ENCODE measurements at places on chromosomes 2 and 18.

DNA sequence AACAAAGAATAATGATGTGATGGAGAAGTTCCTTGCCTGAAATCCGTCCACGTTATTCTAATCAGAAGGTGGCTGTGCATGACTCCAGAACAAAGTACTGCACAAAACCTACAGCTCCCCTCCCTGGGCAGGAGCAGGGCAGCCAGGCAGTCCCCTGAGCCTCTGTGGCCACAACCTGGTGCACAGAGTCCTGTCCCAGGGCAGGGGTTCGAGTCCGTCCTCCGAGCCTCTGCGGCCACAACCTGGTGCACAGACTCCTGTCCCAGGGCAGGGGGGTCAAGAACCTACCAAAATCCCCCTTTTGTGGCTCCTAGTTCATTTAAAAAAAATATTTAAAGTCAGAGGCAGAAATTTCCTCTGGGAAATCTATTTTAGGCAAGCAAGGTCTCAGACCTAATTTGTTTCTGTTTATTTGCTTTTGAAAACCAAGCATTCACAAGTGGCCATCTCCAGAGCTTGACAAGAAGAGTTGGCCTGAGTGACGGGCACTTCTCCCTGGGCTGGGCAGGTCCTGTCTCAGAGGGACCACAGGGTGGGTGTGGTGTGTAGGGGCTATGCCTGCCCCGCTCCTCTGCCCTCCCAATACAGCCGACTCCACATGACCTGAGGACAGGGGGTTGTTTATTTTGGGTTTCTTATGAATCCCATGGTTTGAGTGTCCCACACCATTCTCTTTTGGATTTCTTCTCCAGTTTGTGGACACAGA is 255.9 kb upstream of the PXDN start:
- no peak for DNase-seq

DNA sequence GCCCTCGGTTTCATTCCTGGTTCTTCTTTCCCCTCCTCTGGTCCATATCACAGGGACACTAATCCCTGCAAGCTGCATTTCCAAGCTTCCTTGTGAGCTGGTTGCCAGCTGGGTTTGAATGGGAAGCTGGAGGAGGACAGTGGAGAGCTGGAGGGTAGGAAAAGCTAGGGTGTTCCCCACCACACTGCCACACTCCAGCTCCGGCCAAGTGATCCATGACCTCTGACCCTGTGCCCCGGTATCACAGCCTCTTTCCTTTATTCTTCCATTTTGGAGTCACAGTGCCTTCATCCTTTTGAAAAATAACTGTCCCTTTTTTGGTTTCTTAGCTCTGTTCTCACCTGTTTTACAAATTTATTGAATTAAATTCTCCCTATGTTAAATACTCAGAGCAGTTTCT is 13.1 kb upstream of the NR4A2 start:
- DNase-seq = no peak

GRCh38 chr2:132038179-132038882 is 123.4 kb downstream of the ANKRD30BL start:
- no peak for DNase-seq

DNA sequence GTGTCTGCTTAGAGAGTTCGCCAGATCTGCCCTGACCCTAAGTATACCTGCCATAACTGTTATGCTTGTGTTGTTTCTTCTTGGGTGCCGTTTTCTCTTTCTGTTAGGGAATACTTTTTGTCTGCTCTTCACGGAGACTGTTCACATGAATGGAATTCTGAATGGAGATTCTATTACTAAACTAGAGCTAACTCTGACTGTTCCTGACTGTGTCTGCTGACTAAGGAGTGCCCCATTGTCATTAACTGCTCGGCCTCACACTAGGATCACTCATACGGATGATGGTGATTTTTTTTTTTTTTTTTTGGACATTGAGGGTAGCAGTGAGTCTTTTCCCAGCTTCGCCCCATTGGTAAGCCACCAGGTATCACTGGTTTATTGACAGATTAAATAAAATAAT is 104.8 kb upstream of the SLC8A1 start:
- no peak for DNase-seq

DNA sequence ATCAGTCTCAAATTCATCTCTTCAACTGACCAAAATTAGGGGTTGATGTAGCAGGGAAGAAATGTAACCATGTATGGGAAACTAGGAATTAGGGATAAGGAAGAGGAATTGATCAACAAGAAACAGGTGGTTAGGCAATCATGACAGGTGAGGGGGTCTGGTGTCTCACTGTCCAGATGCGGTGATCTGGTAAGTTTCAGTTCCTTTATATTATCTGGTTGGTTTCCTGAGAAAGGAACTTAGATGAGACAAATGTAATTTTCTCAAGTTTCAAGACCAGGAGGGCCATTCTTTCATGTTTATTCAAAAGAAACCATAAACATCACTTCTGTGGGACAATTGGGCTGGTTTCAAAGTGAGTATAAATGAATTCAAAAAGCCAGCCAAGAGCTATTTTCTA is 306.2 kb upstream of the KCNJ3 start:
- DNase-seq = no peak

- no peak for DNase-seq
Observed at GRCh38 chr2:6864923-6865345, 773 bp downstream of the CMPK2 start.

- no peak for DNase-seq
Observed at GRCh38 chr2:206337956-206338355, 63.5 kb downstream of the ZDBF2 start.

DNA sequence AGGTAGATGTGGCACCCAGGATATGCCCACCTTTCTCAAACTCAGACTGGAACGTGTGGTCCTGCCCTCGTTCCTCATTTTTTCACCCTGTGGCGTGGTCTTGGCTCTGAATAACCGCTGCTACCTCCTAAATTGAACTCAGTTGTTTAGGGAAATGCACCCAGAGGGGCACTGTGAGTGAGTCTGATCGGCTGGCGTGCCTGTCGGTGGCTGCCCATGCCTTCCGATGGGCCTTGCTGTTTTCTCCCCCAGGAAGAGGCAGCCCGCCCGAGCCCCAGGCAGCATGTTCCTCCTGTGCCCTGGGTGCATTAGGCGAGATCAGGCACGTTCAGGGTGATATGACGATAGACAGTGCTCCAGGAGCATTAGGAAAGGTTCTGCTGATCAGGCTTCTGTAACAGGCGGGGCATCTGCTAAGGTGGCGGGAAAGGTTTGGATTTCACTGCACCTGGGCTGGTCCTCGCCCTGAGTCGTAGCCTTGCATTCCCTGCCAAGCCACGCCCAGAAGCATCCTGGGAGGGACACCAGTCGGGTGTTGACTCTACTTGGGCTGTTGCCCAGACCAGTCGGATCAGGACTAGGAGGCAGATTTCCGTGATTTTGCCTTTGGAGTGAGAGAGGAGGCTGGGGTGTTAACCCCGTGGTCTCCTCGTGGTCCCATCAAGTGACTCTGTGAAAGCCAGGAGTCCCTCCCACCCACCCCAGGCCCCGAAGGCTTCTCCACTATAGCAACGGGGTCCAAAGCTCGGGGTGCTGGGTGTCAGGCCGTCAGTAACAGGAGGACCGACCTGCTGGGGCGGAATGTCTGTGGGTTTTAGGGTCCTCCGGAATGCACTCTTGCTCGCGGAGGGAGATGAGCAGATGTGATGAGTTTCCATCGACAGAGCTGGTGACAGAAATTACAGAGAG is 75.1 kb downstream of the SH3BP4 start:
- DNase-seq = no peak

GRCh38 chr2:31284107-31284506 is 50.2 kb downstream of the EHD3 start:
- DNase-seq = no peak

GRCh38 chr2:229463841-229464346 is 192.8 kb upstream of the PID1 start:
- DNase-seq = no peak

DNA sequence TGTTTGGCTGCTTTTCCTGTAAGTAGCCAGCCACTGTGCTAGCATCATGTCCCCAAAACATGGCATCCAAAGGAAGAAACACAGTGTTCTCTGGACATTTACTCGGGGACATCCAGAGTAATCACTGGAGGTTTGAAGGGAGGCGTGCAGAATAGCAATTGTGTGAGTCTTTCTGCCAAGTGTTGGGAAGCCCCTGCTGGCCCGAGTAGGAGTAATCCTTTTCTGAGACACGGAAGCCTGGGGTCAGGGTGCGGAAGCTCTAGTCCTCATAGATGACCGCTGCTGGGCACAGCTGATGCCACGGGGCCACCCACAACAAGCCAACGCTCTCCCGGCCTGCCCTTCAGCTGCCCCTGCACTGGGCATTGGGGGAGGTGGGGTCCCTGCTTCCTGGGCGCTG is 24.8 kb upstream of the HDAC4 start:
- no peak for DNase-seq

DNA sequence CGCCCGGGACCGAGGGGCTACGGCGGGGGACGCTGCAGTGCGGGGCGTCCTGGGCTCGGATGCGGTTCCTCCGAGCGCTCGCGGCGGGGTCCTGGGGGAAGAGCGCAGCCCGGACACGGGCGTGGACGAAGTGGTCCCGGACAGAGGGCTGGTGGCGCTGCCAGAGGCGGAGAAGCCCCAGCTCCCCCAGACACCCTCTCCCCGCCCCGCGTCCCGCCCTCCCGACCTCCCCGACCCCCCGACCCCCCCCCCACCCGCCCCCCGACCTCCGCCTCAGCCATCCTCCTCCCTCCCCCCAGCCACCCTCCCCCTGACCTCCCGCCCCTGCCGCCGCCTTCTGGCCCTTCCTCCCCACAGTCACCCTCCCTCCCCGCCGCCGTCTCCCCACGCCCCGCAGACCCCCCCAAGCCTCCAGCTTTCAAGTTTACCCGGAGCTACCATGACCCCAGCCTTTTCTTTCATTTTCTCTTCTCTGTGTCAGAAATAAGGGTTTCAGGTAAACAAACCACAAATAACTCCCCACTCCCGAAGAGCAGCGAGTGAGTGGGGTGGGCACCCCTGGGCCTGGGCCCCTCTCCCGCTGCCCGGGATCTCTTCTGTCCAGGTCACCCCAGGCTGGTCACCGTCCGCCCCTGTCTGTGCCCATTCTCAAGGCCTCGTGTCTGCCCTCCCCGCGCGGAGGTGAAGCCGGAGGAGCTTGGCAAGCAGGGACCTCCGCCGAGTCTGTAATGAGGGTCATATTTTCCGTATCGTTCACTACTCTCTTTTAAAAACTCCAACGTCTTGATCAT is 5.1 kb downstream of the NFATC1 start:
- DNase-seq = no peak

- DNase-seq = peak; percentile 32
Observed at GRCh38 chr2:105576440-105577241, 168.1 kb upstream of the NCK2 start.

DNA sequence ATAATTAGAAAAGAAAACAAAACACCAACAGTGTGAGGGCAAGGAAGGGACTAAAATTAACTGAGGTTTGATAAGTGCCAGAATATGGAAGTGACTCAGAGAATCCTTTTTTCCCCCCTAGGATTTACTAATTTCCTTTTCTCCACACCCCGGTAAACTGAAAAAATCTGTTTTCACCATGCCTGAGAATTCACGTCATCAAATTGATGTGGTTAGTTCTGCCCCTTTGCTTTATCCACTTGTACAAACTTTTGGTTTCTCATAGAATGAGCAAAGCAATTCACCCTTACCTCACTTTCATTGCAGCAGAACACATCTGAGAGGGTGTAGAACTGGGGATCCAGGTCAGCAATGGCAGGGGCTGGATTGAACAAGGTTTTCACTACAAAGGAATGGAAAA is 57.8 kb downstream of the RBKS start:
- no peak for DNase-seq

DNA sequence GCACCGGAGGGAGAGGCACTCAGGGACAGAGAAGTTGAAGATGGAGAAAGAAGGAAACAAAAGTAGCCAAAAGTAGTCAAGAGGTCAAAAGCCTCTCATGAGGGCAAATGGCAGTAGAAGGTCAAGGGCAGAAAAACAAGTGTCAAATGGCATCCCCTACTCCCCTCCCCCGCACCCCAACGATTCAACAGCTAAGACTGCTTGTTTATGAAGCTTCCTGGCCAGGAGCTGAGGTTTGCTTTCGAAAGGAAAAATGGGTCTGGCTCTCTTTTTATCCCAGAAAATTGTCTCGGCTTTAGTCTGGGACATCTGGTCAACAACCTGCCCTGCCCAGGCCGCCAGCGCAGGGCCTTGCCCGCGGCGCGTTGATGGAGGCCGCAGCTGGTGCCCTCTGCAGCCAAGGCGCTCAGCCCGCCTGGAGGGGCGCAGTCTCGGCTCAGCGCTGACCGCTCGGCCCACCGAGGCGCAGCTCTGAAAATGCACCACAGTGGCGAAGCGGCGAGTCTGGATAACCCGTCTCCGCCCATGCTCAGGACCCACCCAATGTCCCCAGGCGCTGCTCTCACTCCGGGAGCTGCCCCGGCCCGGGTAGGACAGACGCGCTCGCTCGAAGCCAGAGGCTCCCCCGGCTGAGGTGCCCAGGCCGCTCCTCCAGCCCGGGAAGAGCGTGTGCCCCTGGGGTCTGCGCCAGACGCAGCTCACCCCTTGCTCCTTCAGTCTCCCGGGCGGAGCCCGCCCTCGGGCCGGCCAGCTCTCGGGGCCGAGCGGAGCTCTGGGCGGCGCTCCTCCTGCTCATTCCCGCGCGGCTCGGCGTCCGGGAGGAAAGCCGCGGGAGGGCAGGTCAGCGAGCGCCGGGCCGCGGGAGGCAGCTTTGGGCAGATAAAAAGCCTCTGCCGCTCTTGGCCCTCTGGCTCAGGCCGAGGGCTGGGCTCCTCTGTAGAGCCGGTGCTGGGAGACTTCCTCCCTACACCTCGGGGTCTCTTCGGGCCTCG is 1.8 kb upstream of the TBR1 start:
- no peak for DNase-seq

DNA sequence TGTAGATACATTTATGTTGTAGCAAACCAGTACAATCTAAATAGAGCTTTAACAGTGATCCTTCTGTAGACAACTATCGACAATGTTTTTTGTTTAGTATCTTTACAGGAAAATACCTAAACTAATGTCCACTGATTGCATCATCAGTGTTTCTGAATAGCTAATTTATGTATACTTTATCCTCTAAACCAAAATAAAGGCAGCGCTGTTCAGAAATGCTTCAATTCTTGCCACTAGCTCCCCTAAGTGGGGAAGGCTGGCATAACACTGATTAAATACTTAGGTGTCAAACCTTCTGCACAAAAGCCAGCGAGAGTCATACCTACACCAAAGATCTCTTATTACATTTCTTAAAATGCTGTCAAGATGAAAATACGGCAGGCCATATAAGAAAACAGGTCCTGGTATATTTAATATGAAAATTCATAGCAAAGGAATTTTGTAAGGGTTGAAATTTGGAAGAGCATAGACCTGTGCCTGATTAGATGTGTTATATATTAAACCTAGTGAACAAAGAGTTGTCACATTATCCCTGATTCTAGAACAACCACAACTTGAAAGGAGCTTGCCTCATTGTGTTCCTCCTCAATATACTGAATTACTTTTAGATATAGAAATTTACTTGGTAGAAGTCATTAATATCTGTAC is 1693.4 kb upstream of the SLC39A10 start:
- no peak for DNase-seq

DNA sequence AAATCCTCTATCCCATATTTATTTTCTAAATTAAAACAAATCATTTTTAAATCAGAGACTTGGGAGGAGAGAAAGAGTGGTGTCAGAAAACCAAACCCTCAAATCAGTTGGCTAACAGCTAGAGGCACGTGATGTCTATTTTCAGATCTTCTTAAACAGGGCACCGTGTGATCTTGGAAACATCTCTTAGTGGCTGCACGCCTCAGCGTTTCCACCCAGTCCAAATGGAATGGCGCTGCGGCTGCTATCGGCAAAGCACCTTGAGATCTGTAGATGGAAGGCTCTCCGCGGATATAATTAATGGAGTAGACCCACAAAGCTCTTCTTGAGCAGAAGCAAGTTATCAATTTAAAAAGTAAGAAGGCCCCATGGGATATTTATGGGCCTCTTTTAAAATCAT is 50.0 kb downstream of the NRP2 start:
- DNase-seq = no peak
